GM19239 (cell line): ENCODE measurements at places on chromosomes 6 and 20.
A peak's percentile ranks its signal among the peaks of the same experiment; 100 is the strongest.

DNA sequence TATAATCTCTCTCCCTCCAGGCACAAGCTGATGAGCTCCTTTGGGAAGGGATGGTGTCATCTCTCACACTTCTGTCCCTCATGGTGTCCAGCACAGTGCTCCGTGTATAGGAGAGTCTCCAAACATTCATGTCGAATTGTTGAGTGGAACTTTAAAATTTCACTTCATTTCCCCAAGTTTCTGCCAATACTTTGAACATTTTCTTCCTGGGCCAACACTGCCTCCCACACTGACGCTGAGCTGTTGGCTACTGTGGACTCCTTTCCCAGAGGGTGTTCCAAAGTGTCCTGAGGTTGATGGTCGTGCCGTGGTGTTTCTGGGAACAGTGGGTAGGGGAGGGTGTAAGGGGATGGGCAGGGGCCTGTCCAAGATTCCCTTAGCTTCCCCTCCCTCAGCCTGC, 122.7 kb downstream of the TIAM2 start:
- no peak for DNase-seq

- no peak for DNase-seq
Observed at GRCh38 chr6:127225497-127225896, 41.2 kb upstream of the RNF146 start.

- DNase-seq: no peak
Observed at GRCh38 chr20:21512634-21513180, 1.2 kb downstream of the NKX2-2 start.

DNA sequence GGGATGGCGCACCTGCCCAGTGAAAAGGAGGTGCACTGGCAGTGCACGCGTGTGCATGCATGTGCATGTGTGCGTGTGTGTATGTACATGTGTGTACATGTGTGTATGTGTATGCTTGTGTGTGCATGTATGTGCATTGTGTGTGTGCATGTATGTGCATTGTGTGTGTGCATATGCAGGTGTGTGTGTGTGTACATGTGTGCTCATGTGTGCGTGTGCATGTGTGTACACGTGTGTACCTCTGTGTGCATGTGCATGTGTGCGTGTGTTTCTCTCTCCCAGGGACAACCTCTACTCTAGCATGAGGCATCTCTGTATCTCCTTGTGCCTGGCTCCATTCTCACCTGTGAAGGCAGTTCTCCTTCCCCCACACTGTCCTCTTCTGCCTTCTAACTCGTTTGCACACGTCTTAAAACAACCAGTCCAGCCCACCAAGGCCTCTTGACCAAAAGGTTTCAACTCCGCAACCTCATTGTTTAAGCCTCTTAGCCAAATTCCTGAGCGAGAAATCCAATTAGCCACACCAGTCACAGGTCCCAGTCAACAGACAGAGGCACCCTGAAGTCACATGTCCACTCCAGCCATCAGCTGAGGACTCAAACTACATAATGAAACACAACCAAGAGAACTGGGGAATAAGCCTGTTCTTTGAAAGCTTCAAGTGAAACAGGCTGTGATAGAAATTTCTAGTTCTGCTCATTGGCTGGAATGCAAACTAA, 103.5 kb upstream of the PTPRT start:
- DNase-seq: no peak

- no peak for DNase-seq
Observed at GRCh38 chr6:133697666-133698065, 191.2 kb upstream of the TCF21 start.

DNA sequence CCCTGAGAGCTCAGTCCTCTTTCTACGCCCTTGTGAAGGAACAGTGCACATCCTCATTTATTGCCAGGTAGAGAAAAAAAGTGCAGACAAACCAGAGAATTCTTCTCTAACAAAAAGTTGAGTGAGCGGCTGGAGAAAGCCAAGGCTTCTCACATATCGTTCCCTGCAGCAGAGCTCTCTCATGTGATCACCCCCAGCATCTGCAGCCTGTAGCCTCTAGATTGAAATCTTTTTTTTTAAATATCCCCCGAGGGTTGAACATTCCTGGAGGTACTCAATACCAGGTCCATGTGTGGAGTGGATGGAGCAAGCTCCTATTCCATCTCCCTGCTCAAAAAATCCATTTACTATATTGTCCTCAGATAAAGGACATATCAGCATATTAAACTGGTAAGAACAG, 22.9 kb upstream of the ZNF133 start:
- DNase-seq: no peak

- no peak for DNase-seq
Observed at GRCh38 chr20:2741463-2741862, 48.9 kb downstream of the EBF4 start.

DNA sequence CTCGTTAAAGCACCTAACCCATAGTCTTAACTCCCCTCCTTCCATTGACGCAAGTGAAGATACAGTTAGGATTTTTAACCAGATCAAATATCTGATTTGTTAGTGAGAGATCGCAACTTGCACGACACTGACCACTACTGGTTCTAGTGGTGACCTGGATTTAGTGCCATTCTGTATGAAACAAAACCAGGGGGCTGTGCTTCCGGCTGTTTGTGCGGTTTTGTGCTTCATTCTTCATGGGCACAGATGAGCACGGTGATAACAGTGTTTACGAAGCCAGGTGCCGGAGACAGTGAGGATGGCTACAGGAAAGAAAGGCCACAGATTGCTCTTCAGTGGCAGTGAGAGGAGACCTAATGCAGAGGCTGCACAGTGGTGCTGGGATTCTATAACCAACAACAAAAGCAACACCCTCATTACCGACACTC, 75.5 kb downstream of the NOL4L start:
- peak; percentile 44 for DNase-seq

DNA sequence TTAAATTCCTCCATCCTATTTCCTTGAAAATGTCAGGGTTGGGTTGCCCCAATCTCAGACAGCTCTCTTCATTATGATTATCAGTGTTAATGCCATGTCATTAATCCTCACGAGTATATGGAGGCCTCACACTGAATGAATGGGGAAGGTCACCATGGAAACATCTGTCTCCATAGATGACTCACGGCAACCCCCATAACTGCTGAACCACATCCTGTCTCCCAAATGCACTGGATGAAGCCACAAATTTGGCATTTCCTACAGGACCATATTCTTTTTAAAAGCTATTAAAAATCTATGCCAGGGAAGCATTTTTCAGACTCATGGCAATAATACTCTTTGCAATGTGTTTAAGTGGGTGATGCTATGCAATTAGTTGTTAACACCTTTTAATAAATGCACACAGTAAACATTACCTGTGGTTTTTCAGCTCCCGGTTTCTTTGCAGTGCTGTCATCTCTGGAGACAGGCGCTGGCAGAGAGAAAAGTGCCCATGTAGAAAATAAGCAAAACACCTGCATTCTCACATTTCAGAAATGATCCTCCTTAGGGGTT, 80.1 kb upstream of the PTPRK start:
- no peak for DNase-seq

DNA sequence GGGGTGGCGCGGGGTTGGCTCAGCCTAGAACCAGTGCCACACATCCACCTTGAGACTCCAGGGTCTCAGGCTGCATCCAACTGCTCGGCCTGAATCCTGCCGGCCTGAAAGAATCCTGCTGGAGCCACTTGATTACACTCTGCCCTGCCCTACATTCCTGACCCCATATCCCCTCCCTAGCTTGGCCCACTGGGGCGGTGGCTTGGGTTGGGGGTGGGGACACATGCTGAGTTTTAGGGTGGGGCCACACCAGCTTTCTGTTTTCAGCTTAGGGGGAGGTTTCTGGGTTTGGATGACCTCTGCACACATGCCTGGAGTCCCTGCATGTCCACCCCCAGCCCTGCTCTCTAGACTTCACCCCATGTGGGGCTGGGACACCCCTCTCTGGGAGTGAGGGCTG, 6.8 kb downstream of the ITPR3 start:
- no peak for DNase-seq

- DNase-seq: no peak
Observed at GRCh38 chr6:11596640-11597237, 59.2 kb downstream of the TMEM170B start.

DNA sequence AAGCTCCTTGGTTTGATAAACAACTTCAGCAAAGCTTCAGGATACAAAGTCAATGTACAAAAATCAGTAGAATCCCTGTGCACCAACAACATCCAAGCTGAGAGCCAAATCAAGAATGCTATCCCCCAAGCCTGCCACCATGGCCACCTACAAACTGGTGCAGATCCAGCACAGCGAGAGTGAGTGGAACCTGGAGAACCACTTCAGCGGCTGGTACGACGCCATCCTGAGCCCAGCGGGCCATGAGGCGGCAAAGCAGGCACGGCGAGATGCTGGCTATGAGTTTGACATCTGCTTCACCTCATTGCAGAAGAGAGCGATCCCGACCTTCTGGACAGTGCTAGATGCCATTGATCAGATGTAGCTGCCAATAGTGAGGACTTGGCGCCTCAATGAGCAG, 170.3 kb downstream of the KHDC1L start:
- no peak for DNase-seq

GRCh38 chr6:25035174-25035511, 99.4 kb upstream of the RIPOR2 start:
- no peak for DNase-seq

DNA sequence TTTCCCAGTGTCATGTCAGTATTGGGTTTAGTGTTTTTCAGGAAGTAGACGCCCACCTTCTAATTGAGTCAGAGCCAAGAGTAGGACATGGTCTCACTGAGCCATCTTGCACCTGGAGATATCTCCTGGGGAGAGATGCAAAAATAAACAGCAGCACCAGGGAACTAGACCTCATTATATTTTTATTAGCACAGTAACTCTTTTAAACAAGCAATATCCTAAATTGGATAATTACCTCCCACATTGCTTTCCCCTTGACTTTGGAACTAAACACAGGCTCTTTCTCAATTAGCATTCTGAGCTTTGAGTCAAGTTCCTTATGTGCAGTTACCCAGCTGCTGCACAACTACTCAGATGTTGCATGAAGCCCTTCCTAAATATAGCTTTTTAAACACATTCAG, 175.4 kb downstream of the IBTK start:
- no peak for DNase-seq

GRCh38 chr6:81792826-81793225, 40.3 kb upstream of the TENT5A start:
- DNase-seq: no peak

GRCh38 chr20:16694161-16694560, 35.7 kb upstream of the SNRPB2 start:
- DNase-seq: no peak

DNA sequence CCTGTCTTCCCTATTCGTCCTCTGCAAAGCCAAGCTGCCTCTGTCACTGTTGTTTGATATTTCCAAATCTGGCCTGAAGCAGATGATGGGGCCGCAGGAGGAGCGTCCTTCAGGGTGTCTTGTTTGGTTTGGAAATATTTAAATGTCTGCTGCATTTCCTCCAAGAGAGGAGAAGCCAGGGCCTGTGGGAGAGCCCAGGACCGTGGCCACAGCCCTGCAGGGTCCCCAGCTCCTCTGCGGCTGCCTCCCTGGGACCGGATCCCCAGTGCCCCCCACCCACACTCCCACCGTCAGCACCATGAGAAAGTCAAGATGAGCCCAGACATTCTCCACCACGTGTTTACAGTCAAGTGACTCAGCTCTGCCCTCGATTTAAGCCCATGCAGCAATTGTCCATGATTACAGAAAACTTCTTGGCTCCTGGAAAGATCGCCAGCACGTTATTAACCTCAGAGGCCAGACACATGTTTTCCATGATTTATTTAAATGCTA, 18.2 kb downstream of the FOXF2 start:
- DNase-seq: no peak

GRCh38 chr6:152261179-152261578, 376.0 kb downstream of the SYNE1 start:
- no peak for DNase-seq

- no peak for DNase-seq
Observed at GRCh38 chr6:90097356-90097755, 199.3 kb downstream of the BACH2 start.

DNA sequence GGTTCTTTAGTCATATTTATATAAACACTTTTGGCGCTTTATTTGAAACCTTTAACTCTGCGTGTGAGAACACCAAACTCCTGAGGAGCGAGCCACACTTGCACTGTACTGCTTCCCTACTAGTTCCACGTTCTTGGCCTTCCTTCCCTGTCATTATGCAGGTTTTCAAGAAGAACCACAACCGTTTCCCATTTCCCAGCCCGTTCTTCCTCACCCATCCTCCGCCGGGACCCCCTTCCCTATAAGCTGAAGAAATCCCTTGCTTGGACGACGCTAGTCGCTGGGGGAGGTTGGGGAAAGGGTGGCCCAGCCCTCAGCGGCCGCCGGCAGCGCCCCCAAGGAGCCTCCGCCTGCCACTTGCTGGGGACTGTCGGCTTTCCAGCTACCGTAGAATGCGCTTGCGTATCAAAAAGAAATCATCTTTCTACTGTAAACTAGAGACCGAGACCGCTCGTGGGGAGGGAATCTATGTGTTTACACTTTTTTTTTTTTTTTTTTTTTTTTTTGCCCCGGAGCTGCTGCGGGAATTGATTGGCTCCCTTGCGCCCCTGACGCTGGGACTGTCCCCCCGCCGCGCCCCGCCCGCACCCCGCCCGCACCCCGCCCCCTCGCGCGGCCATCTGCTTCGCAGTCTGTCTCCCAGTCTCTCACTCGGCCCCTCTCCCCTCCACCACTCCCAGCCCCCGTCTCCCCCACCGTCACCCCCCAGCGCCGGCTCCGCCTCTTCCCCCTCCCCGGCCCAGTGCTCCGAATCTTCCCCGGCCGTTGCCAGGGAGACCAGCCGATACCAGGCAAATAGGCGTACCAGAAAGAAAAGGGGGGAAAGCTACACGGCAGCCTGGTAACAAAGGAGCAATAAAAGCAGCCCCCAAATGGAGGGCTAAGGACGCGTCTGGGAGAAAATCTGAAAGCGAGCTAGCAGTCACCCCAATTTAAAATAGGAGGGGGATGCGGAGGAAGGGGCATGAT, 2.3 kb upstream of the MARCKS start:
- DNase-seq: peak; percentile 35

DNA sequence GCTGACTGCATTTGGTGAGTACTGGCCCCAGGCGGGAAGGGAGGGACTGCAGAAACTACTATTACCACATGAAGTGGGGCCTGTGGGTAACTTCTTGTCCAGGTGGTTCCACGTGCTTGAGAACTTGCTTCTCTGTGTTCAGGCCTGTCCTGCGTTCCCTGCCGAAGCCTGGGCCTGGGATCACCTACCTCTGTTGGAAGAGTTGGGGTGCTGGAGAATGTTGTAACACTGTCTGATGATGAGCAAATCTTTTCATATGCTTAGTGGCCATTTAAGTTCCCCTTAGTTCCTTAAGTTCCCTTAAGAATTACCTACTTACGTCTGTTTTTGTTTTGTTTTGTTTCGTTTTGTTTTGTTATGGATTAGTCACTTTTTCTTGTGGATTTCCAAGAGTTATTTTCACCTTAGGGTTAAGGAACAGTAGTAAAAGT, 154.4 kb downstream of the DTNBP1 start:
- DNase-seq: no peak
